ENCODE measurements at places on chromosomes 6 and 20. TPM values are rescaled to one million over a fixed set of nuclear protein-coding genes. Genes with fewer than 3 reads are reported as not detected.
A peak's percentile ranks its signal among the peaks of the same experiment; 100 is the strongest.

Gene DHX35
- 8.9 TPM for total RNA-seq

- DNase-seq: no peak
Observed at GRCh38 chr6:18725449-18725848, 338.3 kb downstream of the RNF144B start.

- DNase-seq: no peak
Observed at GRCh38 chr6:5670381-5670780, 336.3 kb downstream of the NRN1 start.

DNA sequence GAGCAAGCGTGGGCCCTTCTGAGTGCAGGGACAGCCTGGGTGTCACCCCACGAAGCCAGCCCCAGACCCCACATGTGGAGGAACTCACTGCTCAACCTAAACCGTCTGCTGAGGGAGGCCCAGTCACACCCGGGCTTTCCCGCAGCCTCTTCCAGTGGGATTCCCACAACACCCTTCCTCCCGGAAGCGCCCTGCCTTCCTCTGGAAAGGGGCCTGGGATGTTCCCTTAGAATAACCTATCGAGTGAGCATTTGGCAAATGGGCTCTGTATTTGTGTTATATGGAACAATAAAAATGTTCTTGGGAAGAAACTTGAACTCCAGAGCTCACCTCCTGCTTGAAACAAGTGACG is 100.0 kb upstream of the DUSP22 start:
- DNase-seq: no peak

Gene DZANK1
- 1.4 TPM for total RNA-seq

- DNase-seq: no peak
Observed at GRCh38 chr6:5095236-5095635, 10.1 kb downstream of the PPP1R3G start.

GRCh38 chr6:137307163-137307854 is 88.1 kb upstream of the IFNGR1 start:
- DNase-seq: no peak

DNA sequence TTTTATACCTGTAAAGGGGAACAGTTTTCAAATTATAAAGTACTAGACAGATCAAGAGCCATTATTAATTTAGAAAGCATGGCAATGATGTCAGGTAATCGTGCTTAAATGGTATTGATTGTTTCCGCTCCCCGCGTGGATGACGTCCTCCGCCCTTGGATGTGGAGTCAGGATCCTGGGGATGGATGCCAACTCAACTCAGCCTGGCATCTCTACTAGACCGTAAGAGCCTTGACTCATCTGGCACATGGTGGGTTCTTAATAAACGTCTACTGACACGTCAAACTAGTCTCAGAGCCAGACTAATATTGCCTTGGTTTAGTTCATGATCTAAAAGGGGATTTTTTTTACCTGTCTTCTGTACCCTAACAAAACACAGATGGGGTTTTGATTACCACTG is 80.2 kb downstream of the LRFN2 start:
- peak; percentile 70 for DNase-seq

Gene TRIM15
- total RNA-seq: 0.86 TPM

Measured in Daoy (cell line).